Astrocyte (in vitro differentiated cells and primary cell): ENCODE measurements at places on chromosomes 5 and 9.

DNA sequence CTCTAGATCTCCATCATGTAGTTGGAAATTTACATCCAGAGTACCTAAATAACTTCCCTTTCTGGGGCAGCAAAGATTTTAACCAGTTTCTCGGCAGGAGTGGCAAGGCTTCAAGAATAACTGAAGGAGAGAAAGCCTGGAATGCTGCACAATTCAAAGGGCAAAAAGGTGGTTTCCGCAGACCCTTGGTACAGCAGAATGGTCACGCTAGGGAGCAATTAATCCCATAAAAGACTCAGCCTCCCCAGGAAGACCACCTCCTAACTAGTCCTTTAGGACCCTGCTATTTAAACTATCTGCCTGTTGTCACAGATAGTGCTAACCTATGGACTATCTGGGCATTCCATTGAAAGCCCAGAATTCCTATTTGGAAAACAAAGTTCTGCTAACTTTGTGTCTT lies 3.6 kb downstream of the HTR1A start:
- H3K27ac ChIP-seq, result no peak overlapping the region
- DNase-seq, result no peak
- H3K27me3 ChIP-seq, result peaks cover 28% of the 10 kb centered on the region

- peaks cover 10% of the 10 kb centered on the region for H3K4me1 ChIP-seq
- peak overlapping the region; percentile 36 for H3K4me3 ChIP-seq
- no peak overlapping the region for H3K27ac ChIP-seq
- H3K27me3 ChIP-seq, result no peaks in the 10 kb centered on the region
These were observed 6.8 kb upstream of the TOR2A start for GRCh38 chr9:127741831-127742434.

- DNase-seq, result no peak
- no peak overlapping the region for H3K4me3 ChIP-seq
- no peaks in the 10 kb centered on the region for H3K4me1 ChIP-seq
- no peaks in the 10 kb centered on the region for H3K27me3 ChIP-seq
- no peak overlapping the region for H3K27ac ChIP-seq
- peaks cover 2% of the 10 kb centered on the region for H3K36me3 ChIP-seq
These were observed 189.2 kb downstream of the TARS1 start for GRCh38 chr5:33629999-33630398.

GRCh38 chr9:127967151-127967809 lies 13.5 kb downstream of the EEIG1 start:
- no peaks in the 10 kb centered on the region for H3K36me3 ChIP-seq
- DNase-seq, result no peak
- no peak overlapping the region for H3K27ac ChIP-seq
- peaks cover 40% of the 10 kb centered on the region for H3K4me1 ChIP-seq

DNA sequence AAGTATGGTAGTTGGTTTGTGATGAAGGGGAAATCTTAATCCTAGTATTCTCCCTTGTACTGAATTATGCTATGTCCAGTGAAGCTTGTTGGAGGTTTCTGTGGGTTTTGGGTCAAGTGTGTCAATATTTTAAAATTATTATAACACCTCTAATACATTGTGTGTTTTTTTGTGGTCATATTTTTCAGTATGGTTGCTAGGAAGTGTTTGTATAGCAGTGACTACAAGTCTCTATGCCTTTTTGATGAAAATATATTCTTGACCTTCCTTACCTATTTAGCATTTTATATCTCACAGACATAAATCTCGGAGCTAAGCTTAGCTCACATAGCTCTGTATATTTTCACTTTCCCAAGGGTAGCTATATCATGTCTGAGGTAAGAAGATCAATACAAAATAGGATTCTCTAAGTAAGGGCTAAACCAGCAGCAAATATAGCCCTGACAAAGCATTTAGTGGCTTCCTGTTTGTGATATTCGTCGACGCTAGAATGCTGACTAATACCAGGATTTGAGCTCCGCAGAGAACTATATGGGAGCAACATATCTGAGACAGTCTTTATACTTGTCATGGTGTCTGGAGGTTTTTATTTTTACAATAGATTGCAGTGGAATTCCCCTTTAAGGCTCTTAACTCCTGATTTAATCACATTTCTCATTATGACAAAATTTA lies 82.3 kb downstream of the MACIR start:
- H3K4me3 ChIP-seq, result no peak overlapping the region
- no peaks in the 10 kb centered on the region for H3K36me3 ChIP-seq
- no peaks in the 10 kb centered on the region for H3K4me1 ChIP-seq
- H3K27ac ChIP-seq, result no peak overlapping the region

- no peaks in the 10 kb centered on the region for H3K27me3 ChIP-seq
- H3K36me3 ChIP-seq, result no peaks in the 10 kb centered on the region
- H3K4me1 ChIP-seq, result no peaks in the 10 kb centered on the region
- DNase-seq, result peak; percentile 20
- H3K27ac ChIP-seq, result no peak overlapping the region
These were observed 64.1 kb downstream of the SLC1A3 start for GRCh38 chr5:36670548-36670947.

- H3K36me3 ChIP-seq, result peaks cover 3% of the 10 kb centered on the region
- no peaks in the 10 kb centered on the region for H3K27me3 ChIP-seq
- H3K4me3 ChIP-seq, result no peak overlapping the region
- peak; percentile 92 for DNase-seq
- H3K4me1 ChIP-seq, result peaks cover 11% of the 10 kb centered on the region
- no peak overlapping the region for H3K27ac ChIP-seq
These were observed 159.2 kb upstream of the GNA14 start for GRCh38 chr9:77807281-77807683.

- DNase-seq, result no peak
- H3K36me3 ChIP-seq, result no peaks in the 10 kb centered on the region
- no peak overlapping the region for H3K4me3 ChIP-seq
- no peak overlapping the region for H3K27ac ChIP-seq
- H3K4me1 ChIP-seq, result no peaks in the 10 kb centered on the region
These were observed 745.0 kb upstream of the ACO1 start for GRCh38 chr9:31639451-31639850.

DNA sequence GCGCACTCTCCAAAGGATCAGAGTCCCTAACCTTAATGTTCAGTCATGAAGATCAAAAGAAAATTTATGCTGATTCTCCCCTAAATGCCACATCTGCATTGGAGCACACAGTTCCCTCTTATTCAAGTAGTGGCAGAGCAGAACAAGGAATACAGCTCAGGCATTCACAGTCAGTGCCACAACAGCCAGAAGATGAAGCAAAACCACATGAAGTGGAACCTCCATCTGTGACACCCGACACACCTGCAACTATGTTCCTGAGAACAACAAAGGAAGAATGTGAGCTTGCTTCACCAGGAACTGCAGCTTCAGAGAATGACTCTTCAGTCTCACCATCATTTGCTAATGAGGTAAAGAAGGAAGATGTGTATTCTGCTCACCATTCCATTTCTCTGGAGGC lies 40.0 kb downstream of the CMYA5 start:
- no peak for DNase-seq
- H3K4me3 ChIP-seq, result no peak overlapping the region
- H3K27me3 ChIP-seq, result peaks cover 17% of the 10 kb centered on the region
- H3K36me3 ChIP-seq, result no peaks in the 10 kb centered on the region

DNA sequence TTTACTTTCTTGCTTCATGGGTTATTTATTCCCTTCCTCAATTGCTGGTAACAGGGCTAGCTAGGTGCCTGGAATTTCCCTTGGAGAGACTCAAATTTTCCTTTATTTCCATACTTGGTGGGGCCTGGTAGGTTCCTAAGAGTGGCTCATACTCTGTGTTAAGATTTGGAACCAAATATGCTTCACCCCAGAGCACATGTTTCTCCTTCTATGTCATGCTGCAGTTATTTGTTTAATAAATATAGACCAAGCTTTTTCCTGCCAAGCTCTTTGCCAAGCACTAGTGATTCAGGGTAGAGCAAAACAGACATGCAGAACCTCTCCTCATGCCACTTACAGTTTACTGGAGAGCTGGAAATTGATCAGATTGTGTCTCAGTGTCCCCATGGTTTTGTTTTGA lies 290.3 kb upstream of the SGCD start:
- H3K27me3 ChIP-seq, result no peaks in the 10 kb centered on the region
- peak; percentile 35 for DNase-seq
- H3K27ac ChIP-seq, result no peak overlapping the region
- H3K36me3 ChIP-seq, result no peaks in the 10 kb centered on the region
- no peaks in the 10 kb centered on the region for H3K4me1 ChIP-seq

DNA sequence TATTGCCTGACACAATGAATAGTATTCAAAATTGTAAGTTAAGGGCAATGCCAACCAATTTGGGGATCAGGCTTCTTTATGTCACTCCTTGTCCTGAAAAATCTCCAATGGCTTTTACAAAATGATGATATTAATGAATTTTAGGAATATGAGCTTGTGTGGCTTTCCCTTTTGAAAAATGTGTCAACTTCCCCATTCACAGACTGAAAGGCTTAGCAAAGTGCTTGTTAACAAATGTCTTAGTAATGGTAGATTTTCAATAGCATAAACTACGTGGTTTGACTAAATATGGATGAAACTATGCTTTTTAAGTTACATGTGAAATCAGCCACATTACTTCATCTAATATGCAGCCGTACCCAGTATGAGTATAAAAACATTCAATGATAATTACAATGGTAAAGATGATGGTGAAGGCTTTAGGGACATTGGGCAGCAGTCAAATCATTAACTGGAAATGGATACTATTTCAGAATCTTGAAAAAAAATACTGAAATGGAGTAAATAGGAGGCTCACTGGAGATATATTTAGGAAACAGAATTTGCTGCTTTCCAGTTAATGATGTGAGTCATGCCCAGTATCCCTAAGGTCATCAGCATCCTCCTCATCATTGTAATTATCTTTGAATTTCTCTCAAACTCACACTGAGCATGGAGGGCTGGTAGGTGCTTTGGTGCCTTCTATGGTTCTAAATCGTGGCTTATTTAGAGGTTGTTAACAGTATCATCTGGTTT lies 113.3 kb upstream of the ZNF608 start:
- no peak overlapping the region for H3K4me3 ChIP-seq
- no peaks in the 10 kb centered on the region for H3K27me3 ChIP-seq
- no peaks in the 10 kb centered on the region for H3K4me1 ChIP-seq
- DNase-seq, result no peak

- H3K27me3 ChIP-seq, result peaks cover 2% of the 10 kb centered on the region
- H3K4me3 ChIP-seq, result no peak overlapping the region
- no peaks in the 10 kb centered on the region for H3K4me1 ChIP-seq
These were observed 28.8 kb upstream of the DAB2IP start for GRCh38 chr9:121622387-121623203.
